ENCODE measurements at places on chromosomes 7 and 10. TPM values are rescaled to one million over a fixed set of nuclear protein-coding genes. Genes with fewer than 3 reads are reported as not detected.

DNA sequence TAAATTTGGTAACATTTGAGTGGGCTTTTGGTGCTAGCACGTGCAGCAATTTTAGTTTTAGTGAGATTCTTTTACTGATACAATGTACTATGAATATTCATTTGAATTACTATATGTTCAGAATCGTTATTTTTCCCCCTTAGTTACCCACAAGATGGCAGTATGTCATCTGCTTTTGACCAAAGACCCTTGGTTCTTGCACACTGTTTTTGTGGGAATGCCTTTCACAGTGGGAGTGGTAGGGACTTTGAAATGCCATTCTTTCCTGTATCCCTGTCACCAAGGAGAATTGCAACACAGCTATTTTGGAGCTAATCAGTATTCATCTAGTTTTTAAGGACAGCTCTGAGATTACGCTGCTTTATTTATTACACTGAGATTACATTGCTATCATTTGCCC is 40.6 kb downstream of the SEC23IP start:
- DNase-seq = peak; percentile 15

- no peak for DNase-seq
Measured at GRCh38 chr10:123786306-123786705, 105.3 kb downstream of the CPXM2 start.

- DNase-seq = no peak
Measured at GRCh38 chr10:84298057-84298456, 30.3 kb upstream of the CCSER2 start.

Gene EPHB6
- polyA plus RNA-seq = 1.1 TPM

Gene CPVL
- 0.34 TPM for polyA plus RNA-seq

Gene GPER1
- polyA plus RNA-seq = 2.4 TPM

Gene KBTBD2
- 22.3 TPM for polyA plus RNA-seq

Gene MMP21
- not detected for polyA plus RNA-seq

Gene ST7
- 25.3 TPM for polyA plus RNA-seq

Gene PDE6C
- polyA plus RNA-seq = not detected

Data from fibroblast of lung (primary cell).